ENCODE measurements at places on chromosomes 5 and 9.
A peak's percentile ranks its signal among the peaks of the same experiment; 100 is the strongest.

GRCh38 chr5:76679231-76679630 lies 36.7 kb upstream of the F2R start:
- no peak for DNase-seq

DNA sequence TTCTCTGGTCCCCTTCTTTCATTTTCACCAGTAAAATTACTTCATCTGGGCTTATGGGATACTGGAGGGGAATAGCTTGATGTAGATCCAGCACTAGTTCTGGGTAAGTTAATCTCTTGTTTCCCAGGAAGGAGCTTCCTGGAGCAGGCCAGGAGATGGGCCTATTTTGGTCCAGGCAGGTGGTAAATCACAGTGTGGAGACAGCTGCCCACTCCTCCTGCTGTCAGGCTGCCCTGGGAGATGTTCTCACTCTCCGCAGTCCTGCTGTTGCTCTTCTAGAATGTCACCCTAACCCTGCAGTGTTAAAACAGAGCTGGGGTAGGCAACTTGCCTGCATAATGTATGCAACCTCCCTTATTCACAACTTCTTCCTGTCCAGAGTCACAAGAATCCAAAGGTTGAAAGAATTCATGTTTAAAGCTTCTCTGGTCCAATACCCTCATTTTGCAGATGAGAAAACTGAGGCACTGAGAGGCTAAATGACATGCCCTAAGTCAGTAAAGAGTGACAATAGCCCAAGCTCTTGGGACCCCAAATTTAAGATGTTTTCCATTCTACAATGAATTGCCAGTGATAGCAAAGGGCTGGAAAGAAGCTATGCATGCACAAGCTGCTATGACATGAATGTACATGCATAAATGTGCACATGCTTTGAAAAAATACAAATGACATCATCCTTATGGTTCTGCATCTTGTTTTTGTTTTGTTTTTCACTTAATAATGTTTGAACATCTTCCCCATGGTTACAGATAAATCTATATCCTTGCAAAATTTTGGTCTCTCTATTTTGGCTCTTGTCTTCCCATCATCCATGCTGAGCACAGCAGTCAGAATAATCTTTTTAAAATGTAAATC lies 71.8 kb upstream of the ADRA1B start:
- DNase-seq, result no peak

DNA sequence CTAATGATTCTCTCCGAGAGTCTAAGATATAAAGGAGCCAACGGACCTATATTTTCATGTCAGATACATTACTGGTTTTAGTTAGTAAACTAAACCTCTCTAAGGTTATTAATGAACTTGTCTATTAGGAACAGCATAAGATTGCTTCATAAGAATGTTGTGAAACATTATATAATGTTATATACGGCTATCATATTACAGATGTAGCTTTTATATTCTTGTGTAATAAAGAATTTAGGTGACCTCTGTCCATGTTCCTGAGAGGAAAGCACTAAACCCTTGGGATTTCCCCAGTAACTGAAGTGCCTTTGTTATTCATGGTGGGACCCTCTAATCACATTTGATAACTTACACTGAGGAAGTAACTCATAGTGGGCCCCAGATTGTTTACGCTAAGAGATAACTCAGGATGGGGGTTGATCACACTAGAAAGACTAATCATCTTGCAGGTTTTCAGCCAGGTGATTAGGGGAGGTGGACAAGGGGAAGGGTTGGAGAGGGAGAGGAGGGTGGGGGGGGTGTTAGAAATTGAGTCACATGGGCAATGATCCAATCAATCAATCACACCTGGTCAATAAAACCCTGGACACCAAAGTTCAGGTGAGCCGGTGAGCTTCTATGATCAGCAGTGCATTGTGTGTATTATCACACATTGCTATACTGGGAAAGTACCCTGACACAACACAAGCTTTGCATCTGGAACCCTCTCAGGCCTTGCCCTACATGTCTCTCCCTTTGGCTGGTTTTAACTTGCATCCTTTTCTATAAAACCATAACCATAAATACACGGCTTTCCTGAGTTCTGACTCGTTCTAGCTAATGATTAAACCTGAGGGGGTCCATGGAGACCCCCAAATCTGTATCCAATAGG lies 25.8 kb downstream of the ECPAS start:
- no peak for DNase-seq

DNA sequence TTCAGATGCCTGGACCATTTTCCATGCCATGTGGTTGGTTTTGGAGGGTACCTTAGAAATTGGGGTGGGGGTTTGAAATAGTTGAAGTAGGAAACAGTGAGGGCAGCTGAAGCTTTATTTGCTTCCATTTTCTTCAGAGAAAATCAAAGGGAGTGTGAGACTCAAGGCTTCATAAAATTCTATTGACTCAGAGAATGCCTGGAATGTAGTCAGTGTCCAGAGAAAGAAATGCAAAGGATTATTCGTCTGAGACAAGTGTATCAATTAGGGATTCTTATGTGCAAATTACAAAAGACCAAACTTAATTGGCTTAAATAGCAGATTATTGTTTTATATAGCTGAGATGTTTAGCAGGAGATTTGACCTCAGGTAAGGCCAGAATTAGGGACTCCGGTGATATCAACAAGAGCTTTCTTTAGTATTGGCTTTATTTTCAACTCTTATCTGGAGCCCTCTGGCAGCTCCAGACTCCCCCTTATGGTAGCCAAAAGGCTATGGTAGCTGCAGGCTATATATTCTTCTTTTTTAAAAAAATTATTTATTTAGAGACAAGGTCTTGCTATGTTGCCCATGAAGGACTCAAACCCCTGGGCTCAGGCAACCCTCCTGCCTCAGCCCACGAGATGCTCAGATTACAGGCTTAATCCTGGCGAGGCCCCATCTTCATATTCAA lies 38.9 kb downstream of the PTTG1 start:
- DNase-seq, result no peak

DNA sequence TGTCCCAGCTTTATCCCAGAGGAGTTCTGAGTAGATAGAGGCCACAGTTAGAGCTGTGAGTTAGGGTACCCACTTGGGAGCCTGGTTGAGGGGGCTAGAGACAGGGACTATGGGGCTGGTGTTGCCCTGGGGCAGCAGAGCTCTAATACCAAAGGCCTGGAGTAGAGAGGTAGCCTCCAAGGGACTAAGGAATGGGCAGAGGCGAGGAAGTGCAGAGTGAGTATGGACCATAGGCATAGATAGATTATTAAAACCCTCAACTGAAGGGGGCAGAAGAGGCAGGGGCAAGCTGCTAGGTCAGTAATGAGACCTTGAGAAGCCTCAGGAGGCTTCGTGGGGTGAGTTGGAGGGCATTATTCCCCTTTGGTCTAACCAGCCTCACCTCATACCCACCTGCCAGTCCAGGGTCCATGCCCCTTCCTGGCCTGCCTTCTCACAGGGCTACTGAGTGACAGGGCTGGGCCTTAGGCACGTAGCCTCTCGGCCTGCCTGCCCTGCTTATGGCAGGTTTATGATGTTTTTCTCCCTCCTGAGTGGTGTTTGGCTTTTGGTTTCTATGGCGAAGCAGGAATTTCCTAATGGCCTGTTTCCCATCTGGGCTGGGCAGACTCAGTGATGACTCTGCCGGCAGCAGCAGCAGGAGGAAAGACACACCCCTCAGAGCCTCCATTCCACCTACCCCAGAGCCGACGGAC lies 8.0 kb downstream of the PDLIM4 start:
- no peak for DNase-seq

GRCh38 chr9:70285246-70285645 lies 26.5 kb downstream of the SMC5 start:
- DNase-seq, result no peak

- no peak for DNase-seq
Measured at GRCh38 chr9:120702075-120702474, 12.2 kb downstream of the MEGF9 start.

GRCh38 chr9:122370869-122371755 lies at the start of gene PTGS1:
PTGS1 (plus strand) TSS chr9:122371024; CDS start chr9:122371085, 61 bp downstream.
- DNase-seq, result peak; percentile 44

DNA sequence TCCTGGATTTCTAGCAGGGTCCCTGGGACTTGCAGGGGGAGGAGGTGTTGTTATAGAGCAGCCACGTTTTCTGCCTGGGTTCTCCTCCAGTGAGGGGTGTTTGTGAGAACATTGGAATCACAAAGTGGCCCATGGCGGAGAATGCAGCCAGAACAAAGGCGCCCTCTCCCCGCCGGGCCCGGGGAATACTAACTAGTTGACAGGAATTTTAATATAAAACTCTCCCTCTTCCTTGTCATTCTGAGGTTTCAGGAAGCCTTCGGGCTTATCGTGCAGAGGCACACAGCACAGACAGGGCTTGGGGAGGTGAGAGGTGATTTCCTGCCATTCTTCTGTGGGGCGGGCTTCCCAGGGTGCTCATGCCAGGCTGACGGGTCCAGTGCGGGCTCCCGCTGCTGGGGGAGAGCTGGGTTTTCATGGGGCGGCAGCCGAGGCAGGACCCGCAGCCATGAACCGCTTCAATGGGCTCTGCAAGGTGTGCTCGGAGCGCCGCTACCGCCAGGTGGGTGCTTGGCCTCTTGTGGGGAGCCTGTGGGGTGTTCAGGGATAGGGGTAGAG lies 37.7 kb downstream of the RGS3 start:
- DNase-seq, result no peak

- DNase-seq, result no peak
Measured at GRCh38 chr9:6675268-6675667, 29.7 kb upstream of the GLDC start.

DNA sequence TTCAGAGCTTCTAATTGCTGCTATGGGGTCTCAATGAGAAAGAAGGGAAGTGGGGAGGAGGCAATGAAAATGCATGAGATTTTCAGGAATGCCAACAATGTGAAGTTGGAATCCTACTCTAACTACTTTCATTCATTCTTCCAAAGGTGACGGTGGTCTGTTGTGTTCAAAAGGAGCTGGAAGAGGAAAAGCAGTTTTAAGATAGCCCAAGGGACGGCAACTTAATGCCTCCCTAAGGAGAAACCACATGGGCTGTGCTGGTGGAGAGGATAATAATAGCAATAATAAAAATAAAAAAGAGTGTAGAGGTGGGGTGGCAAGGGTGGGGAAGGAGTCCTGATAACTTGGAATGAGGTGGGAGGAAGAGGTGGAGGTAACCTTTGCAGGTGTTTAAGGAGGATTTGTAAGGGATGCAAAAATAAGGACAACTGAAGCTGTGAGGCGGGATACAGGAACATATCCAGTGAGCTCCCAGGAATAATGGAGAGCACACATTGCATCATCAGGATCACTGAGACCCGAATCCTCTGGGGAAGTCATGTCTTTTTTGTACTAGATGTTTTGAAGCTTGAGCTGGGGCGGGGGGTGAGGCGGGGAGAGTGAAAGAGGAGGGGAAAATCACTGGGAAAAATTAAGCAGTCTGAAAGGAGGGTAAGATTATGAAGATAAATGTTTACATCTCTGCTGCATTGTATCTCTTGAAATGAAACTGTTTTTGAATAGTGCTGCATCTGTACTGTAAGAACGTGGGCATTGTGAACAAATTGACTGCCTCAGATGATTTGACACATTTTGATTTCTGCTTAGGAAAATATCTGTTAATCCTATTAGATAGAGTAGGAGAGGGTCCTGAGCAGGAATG lies 120.1 kb upstream of the TMEM161B start:
- no peak for DNase-seq

- no peak for DNase-seq
Measured at GRCh38 chr5:100188339-100188738, 346.8 kb upstream of the FAM174A start.

- peak; percentile 21 for DNase-seq
Measured at GRCh38 chr9:69476016-69476415, 151.0 kb downstream of the ENTREP1 start.

GRCh38 chr9:85402551-85402950 lies 339.2 kb downstream of the AGTPBP1 start:
- DNase-seq, result no peak

DNA sequence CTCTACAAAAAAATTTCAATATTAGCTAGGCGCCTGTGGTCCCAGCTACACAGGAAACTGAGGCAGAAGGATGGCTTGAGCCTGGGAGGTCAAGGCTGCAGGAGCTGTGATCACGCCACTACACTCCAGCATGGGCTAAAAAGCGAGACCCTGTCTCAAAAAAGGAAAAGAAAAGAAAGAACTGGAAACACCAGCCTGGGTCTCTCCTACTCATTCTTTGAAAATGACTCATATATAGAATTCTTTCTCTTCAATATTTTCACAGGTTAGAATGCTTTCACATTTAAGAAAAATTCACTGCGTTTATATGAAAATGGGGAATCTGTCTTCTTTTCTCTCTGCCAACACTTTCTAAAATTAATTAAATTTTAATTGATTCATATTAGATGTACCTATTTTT lies 115.6 kb downstream of the TRPM6 start:
- no peak for DNase-seq

GRCh38 chr5:68643064-68643463 lies 427.5 kb downstream of the PIK3R1 start:
- DNase-seq, result no peak

- no peak for DNase-seq
Measured at GRCh38 chr9:5500441-5501235, 9.7 kb upstream of the PDCD1LG2 start.

DNA sequence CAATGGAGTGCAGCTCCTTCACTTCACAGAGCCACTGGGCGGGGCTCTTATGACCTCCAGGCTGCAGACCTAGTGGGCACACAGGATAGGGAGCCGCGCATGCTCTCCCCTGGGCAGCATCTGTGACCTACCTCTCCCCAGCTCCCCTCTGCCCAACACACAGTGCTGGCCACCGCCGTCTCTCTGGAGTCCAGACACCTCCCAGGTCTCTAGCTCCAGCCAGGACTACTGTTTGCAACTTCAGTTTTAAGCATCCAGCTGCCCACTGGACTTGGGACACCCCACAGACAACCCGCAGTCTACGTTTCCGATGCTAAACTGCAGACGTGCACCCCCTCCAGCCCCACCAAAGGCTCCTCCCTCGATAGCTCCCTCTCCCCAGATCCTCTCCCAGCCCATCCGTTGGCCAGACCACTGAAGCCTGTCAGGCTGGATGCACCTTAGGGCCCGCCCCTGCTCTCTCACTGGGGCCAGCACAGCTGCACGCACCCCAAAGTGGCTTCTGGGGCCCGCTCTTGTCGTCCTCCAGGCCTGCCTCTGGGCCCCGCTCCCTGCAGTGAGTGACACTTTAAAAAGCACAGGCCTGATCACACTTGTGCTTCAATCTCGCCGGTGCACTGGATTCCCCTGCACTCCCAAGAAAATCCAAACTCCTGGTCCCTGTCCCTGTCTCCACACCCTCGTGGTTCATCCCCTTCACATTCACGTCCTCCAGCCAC lies 11.3 kb downstream of the FLT4 start:
- DNase-seq, result no peak

- DNase-seq, result no peak
Measured at GRCh38 chr9:101860920-101861319, 122.5 kb upstream of the GRIN3A start.

DNA sequence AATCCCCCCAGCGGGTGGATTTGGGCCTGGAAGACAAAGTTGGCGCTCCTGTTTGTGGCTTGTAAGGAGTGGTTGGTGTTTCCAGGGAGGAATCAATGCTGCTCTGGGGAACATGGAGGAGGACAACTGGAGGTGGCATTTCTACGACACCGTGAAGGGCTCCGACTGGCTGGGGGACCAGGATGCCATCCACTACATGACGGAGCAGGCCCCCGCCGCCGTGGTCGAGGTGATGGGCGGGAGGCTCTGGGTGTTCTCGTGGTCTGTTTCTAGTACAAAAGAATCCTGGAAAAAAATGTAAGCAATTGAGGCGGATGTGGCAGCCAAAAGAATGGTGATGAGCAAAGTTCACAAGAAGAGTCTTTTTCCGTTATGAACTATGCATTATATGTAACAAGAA lies 7.2 kb downstream of the SDHA start:
- no peak for DNase-seq

GRCh38 chr5:113245427-113246225 lies 189.2 kb downstream of the TSSK1B start:
- no peak for DNase-seq
